Renal cortical epithelial cell (primary cell): ENCODE measurements at places on chromosomes 7 and 10.

DNA sequence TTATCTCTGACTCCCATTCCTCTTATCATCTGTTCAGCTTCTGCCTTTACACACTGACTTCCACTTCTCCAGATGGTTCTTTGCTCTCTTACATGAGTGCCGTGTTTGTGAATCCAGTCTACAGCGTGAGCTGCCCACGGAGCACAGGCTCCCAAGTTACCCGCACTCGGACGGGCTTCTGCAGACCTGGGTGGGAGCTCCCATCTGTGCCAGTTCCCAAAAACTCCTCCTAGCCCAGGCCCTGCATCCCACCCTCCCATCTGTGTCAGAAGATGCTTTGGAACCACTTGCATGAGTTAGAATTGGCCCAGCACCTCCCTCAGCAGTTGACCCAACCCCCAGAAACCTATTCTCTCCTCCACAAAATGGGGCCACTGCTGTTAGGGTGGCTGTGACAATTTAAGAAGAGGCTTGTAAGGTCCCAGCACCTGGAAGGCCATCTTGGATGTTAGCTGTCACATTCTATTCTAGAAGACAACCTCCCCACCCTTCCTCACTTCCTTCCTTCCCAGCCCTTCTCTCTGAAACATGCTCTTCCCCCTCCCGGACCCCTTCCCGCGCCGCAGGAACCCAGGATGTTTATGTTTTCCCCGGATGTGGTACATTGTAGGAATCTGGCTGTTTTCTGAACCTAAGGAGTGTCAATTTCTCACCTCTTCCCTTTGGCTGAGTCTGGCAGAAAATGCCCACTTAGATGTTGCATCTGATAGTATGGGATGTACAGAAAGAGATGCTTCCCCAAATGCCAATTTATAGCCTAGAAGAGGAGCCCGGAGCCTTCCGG, 79.2 kb downstream of the CCDC3 start:
- no peak for DNase-seq

DNA sequence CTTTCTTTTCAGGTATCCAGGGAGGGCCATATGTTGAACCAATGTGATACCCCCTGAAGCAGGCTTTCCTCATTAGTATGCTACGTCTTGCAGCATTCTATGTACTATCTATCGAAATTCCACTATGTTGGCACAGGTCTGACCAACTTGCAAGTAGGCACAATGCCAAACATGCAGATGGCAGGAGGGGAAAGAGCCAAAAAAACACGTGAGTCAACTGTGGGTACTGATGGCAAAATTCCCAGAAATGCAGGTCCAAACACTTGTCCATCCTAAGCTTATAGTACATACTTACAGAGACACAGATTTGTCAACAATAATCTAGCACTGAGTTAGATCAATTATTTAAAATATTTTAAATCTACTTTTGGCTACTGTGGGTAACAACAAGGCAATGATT, 394.9 kb downstream of the DGKB start:
- peak; percentile 96 for DNase-seq

GRCh38 chr10:93420091-93420490, 62.0 kb downstream of the MYOF start:
- DNase-seq = no peak

- DNase-seq = no peak
These were observed 206.7 kb downstream of the POU6F2 start for GRCh38 chr7:39184391-39184790.

GRCh38 chr7:26397796-26398426, 106.2 kb downstream of the SNX10 start:
- DNase-seq = no peak

GRCh38 chr10:72976886-72977285, 22.3 kb upstream of the PLA2G12B start:
- no peak for DNase-seq

DNA sequence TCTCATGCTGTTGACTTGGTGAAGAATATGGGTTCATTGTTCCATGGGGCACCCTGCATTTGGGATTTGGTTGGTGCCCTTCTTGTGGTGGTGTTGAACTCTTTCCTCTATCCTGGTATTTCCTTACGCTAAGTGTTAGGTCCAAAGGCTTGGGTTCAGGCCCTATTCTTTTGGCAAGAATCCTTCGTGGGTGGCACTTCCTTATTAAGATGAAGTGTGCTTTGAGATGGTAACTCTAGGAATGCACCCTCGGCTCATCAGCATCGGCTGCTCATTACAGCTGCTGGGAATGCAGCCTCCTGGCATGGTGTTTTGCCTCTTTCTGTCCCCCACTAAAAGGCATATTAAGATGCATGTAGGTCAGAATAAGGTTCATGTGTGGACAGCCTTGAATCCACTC, 380.7 kb downstream of the RPS24 start:
- no peak for DNase-seq

DNA sequence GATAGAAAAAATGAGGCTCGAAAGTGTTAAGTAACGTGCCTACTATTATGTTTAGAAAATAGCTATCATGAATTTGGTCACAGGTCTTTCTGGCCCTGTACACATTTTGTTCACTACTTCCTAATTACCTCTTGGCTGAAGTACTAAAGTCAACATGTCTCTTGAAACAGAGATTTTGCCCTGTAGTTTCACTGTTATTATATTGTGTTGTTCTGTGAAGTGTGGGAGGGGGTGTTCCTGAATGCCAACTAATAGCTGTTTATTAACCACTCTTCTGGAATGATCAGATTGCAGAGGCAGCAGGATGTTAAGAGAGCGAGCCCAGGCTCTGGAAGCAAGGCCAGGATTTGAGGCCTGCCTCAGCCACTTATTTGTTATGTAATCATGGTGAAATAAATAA, 72.1 kb downstream of the RNF133 start:
- DNase-seq = peak; percentile 63

DNA sequence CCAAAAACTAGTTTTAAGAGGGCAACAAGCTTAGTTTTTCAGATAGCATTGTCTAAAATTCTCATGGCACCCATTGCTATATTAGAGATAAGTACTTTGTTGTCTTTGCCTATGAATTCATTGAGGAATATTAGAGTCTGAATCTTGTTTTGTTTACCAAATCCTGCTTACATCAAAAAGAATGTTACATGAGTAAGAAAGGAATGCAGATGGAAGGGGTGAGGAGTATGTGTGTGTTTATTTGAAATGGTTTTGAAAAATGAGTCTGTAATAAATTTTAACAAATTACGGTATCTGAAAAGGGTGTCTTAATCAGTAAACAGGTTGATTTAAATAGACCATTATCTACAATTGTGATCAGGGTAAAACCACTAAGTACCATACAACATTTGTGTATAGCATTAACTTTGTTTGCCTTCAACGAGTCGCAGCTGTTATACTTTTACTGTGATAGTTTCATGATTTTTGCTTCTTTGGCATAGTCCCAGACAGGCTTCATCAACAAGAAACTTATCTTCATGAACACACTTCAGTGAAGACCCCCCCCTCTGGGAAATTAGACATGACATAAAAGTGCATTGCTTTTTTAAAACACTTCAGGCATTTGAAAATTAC, 1183.9 kb upstream of the C7orf33 start:
- no peak for DNase-seq

DNA sequence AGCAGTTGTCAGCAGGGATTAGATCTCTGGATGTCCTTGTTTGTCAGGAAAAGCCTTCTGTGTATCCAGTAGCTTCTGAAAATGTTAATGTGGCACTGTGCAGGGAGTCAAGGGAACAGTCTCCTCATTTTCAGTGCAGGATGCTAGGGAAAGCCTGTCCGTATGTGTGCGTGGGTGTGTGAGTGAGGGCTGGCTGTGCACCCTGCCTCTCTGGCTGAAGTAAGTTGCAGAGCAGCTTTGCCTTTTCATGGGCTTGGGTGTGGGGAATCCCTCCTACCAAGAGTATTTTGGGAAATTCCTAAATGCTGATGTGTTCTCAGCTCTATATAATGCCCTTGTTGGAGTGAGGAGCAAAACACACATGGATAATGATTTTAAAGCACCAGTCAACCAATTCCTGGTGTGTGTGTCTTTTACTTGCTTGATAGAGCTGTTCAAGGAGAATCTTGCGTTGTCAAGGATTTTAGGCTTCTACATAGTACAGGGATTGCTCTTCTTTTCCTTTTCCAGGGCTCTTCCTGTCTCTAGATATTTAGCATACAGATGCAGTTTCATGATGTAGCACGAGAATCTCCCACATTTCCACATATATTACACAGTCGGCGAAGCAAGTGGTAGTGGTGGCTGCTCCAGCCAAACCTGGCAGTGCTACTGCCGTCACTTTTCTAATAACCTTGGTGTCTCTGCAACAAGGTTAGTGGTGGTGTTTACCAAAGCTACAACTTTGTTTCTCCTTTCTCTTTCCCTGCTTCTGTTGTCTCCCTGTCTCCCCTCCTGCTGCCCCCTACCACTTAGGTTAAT, 92.8 kb downstream of the MCU start:
- DNase-seq = peak; percentile 57

- no peak for DNase-seq
These were observed 34.8 kb upstream of the SDK1 start for GRCh38 chr7:3266240-3266639.

- DNase-seq = peak; percentile 63
These were observed 527 bp downstream of the AKR1B1 start for GRCh38 chr7:134458341-134458805.

DNA sequence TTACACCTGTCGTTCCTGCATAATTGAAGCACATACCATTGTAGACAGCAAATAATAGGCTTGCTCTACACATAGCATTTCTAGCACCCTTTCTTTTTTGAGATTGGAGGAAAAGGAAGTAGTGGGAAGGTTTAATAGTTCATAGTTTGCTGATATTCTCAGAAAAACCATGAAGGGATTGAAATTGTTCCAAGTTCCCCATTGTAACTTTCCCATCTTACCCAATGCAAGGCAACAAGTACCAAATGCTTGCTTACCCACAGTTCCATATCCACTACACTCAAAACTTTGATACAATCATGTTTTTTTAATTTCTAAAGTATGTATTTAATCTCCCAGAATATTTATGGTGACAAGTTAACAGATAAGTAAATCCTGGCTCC, 13.8 kb downstream of the CYP3A5 start:
- no peak for DNase-seq

GRCh38 chr10:73399063-73399462, 14.8 kb downstream of the ANXA7 start:
- DNase-seq = no peak

GRCh38 chr10:19788075-19788686, 28.1 kb upstream of the PLXDC2 start:
- peak; percentile 72 for DNase-seq

GRCh38 chr10:4691301-4691700, 134.7 kb upstream of the AKR1E2 start:
- no peak for DNase-seq

DNA sequence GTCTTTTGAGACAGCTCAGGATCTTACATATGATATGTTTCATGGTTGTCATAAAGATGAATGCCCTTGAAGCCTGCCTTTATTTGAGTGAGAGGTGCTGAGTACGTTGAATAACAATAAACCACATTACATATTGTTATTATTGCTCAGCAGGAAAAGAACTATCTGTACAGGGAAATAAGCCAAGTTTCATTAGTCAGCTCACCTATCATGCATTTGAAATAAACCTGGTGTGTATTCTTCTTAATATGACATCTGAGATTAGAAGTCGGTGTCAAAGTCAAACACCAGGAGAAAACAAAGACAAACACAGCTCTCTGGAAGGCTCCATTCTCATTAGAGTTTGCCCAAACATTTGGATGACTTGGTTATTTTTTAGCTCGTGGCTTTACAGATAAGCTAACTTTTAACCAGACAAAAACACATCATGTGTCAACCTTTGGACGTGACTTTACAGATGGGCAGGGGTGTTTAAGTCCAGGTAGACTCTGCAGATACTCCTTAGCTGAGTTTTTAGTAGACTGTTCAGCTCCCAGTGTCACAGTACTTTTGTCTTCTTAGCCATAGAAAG, 71.2 kb upstream of the AOAH start:
- peak; percentile 53 for DNase-seq

GRCh38 chr10:126972635-126973414, 67.6 kb downstream of the DOCK1 start:
- DNase-seq = peak; percentile 97

DNA sequence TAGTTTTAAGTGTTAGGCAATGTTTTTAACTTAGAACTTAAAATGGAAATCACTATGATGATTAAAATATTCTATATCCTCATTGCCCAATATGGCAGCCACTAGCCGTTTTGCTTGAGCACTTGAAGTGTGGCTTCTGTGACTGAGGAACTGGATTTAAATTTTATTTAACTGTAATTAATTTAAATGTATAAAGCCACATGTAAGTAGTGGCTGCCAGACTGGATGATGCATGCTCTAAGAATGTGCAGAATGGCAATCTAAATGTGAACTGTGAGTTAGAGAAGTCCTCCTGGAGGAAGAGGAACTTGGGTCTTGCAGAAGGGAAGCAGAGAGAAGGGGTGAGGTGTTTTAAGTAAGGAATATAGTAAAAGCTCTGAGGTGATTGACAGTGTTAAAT, 451.4 kb downstream of the SUGCT start:
- peak; percentile 84 for DNase-seq

DNA sequence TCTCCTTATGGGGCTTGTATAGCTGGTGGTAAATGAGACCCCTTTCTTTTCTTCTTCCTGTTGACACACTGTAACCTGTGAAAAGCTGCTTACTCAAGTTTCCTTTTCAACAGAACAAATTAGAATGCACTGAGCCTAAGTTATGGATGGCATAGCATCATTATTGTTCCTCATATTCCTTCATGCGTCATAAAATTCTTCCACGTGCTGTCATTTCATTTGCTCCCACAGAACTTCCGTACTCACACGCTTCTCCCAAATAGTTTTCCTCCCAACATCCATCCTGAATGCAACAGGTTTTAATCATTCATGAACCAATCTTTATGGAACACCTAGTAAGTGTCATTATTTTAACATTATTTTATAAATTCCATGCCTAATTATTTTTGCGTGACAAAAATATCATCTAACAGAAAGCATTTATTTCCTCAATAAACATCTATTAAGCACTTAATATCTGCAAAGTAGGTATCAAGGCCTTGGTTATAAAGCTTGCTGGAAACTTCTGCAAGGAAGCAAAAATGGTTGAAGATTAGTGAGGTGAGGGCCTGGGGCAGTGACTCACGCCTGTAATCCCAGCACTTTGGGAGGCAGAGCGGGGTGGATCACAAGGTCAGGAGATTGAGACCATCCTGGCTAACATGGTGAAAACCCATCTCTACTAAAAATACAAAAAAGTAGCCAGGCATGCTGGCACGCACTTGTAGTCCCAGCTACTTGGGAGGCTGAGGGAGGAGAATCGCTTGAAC, 18.9 kb upstream of the SEPTIN7 start:
- DNase-seq = no peak

DNA sequence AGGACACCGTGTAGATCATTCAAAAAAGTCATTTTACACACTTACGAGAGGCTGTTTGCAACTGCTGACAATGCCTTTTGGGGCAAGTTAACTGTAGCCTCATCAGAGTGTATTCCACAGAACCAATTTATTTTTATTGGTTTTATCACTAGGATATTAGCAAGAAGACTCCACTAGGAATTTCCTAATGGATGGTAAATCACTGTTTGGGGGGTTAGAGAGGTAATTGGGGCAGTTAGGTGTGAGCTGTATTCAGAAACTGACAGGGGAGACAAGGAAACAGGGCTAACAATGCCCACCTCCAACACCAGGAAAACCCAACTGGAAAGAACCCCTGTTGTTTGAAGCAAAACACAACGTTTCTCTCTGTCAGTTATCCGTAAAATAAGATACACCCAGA, 383.0 kb upstream of the SHH start:
- no peak for DNase-seq
